Stimulated activated CD8-positive, alpha-beta memory T cell treated with anti-CD3 and anti-CD28 coated beads, Interleukin-4, amount 100 ng/mL, for 1 hour (primary cell): ENCODE measurements at places on chromosomes 7 and 10.

DNA sequence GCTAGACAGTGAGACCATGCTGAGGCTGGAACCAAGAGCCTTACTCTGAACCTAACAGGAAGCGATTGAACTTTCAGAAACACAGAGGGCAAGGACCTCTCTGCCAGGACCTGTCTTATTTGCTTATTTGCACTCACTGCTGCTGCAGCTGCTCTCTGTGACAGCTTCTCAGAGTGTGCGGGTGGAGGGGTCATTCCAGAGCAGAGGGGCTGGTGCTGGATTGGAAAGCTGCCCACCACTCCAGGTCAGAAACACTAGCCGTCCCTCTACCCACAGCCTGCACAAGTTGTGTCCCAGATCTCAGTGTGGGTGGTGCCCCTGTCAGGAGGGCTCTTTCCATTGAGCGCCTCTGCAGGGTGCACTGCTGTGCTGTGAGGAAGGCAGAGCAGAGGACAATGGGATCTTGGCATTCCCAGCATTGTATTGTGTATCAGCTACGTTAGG, 126.2 kb downstream of the CCNY start:
- no peak for DNase-seq

- no peak for DNase-seq
These were observed 2.7 kb upstream of the HOXA11 start for GRCh38 chr7:27187475-27188385.

DNA sequence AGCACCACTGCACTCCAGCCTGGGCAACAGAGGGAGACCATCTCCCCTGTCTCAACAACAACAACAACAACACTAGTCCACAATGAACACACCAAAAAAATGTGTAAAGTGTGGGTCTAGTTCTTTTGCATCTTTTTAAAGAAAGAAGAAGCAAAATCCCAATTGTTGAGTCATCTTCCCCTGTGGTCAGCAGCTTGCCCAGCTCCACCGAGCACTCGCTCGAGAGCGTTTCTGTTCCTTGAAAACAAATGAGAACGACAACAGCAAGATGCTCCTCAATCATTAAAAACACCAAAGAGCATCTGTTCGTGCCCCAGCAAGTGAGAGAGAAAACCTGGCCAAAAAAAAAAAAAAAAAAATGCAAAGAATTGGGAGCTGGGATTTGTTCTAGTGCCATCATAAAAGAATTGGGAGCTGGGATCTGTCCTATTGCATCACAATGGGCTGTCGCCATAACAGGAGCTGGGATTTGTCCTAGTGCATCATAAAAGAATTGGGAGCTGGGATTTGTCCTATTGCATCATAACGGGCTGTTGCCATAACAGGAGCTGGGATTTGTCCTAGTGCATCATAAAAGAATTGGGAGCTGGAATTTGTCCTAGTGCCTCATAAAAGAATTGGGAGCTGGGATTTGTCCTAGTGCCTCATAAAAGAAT, 118.1 kb downstream of the PTPRN2 start:
- no peak for DNase-seq

- DNase-seq = no peak
These were observed 217.6 kb downstream of the USP6NL start for GRCh38 chr10:11393858-11394257.

DNA sequence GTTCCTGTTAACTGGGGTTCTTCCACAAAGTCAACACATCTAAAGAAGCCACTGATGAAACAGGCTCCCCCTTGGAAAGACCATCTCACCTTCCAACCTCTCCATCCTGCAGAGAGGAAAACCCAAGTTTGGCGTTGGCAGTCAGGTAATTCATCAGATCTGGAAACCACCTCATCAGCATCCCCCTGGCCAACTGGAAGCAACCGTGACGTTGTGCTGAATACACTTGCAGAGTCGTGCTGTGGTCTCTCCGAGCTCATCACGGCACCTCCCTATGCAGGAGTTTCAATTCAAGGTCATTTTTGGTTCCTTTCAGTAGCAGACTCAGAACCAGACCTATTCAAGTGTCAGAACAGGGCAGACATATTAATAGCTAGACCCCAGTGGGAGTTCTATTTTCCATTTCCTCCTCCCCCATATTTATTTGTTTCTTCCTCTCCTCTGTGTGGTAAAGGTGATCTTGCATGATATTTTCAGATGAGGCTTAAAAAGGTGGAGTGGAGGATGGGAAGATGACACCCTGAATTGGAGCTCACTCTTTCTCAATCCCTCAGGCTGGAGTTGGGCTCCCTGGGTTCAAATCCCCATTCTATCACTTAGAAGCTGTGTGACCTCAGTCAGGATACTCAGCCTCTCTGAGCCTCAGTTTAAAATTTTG, 149.1 kb upstream of the ADO start:
- no peak for DNase-seq

- DNase-seq = no peak
These were observed 704.9 kb upstream of the AUTS2 start for GRCh38 chr7:68893411-68893810.
